Right atrium auricular region (tissue), 2 donors: ENCODE measurements at places on chromosomes 2 and 18. TPM values are rescaled to one million over a fixed set of nuclear protein-coding genes. Genes with fewer than 3 reads are reported as not detected.

Gene AQP12A
- total RNA-seq, result not detected

Gene CCBE1
- total RNA-seq, result 0.44 TPM

Gene GPR17
- 0.24 TPM for total RNA-seq

Gene VWC2L
- not detected for total RNA-seq

Gene ANKRD30B
- total RNA-seq, result not detected

Gene ZNF396
- 0.30 TPM for total RNA-seq
